ENCODE measurements at places on chromosomes 4 and X.

DNA sequence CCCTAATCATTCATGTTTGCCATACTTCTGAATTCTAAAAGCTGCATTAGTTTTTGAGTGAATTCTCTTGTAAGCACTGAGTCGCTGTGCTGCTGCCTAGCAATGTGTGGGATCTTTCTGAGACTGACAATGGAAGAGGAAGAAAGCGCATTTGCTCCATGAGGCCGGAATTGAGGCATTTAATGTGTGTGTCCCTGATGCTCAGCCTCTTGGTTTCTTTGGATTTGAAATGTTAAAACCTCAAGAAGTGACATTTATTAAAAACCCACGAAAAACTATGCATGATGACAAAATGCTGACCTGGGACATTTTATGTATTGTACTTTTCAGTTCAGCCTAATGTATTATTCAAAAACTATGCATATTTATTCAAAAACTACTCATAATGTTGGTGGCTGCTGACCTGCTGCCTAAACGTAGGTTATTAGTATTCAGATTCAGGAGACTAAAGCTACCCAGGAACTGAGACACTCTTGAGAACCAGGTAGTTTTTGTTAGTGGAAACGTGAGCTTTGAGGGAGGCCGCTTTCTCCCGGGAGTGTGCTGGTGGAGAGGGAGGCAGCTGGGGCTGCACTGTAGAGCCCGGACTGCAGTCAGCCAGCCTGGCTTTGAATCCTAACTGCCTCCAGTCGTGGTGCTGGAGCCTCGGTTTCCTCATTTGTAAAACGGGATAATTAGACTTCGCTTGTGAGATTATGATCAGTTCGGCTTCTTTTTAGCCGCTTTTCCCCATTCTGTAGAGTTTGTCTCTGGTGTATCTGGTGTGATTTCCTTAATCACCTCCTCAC, 11.3 kb downstream of the RGS12 start:
- no peak for DNase-seq

- no peak for DNase-seq
Measured at GRCh38 chrX:23341452-23341851, 6.8 kb downstream of the PTCHD1 start.

DNA sequence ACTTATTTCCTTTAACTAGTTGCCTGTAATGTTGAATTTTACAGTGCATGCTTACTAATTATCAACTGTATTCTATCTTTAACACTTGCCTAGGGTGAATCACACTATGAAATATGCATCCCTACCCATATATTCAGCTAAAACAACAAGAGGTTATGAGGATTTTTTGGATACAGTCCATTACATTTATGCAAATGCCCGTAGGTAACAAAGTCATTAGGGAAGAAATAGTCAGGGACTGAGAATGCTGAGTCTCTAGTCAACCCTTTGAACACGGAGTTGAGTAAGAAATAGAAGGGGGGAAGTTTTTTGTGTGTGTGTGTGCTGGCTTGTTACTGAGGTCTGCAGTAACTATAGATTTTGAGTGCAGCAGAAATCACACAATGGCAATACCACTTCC, 26.1 kb upstream of the CBLL2 start:
- DNase-seq = no peak

- no peak for DNase-seq
Measured at GRCh38 chrX:43655151-43656004, 721 bp upstream of the MAOA start.

GRCh38 chr4:185886832-185887524, 75.0 kb upstream of the SORBS2 start:
- DNase-seq = no peak

DNA sequence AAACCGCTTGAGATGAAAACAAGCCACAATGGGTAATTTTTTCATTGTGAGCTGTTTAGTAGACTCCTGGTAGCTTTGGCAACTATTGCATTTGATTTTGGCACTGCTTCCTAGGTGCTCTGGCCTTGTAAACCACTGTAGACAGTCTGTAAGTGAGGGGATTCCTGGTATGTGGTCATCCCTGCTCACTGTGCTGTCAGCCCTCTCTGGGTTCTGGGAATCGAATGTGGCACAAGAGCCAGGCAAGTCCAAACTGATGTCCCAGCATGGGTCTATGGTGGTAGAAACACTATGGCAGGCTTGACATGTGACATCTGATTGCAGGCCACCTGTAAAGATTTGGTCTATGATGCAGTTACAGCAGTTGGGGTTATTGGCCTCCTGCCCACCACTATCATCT, 2.5 kb downstream of the USP51 start:
- no peak for DNase-seq

DNA sequence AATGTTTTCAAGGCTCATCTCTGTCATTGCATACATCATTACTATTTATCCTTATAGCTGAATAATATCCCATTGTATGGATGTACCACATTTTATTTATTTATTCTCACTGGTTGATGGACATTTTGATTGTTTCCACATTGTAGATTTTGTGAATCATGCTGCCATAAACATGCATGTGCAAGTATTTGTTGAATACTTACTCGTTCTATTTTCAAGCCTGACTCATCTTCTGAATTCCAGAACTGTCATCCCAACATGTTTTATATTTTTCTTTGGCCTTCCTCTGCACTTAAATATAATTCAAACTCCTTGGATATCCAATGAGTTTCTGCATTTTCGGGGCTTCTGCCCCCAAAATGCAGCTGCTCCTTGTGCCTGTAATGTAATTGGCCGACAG, 77.6 kb downstream of the MXRA5 start:
- no peak for DNase-seq

DNA sequence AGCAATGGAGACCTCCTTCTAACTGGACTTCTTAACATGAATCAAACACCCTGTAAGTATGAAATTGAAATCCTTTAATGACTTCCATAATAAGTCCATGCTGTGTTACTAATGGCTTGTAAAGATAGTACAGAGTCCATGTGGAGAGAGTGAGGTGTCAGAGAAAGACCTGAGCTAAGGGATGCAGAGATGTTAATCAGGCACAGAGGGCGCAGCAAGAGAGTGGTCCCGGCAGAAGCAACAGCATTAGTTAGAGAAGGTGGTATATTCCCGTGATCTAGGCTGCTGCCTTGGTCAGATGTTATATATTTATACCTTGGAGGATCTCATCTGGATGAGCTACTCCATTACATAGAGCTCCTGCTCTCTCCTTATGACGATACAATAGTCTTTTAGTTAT, 295.3 kb downstream of the LDB2 start:
- no peak for DNase-seq
